ENCODE measurements at places on chromosomes 11 and 22.

DNA sequence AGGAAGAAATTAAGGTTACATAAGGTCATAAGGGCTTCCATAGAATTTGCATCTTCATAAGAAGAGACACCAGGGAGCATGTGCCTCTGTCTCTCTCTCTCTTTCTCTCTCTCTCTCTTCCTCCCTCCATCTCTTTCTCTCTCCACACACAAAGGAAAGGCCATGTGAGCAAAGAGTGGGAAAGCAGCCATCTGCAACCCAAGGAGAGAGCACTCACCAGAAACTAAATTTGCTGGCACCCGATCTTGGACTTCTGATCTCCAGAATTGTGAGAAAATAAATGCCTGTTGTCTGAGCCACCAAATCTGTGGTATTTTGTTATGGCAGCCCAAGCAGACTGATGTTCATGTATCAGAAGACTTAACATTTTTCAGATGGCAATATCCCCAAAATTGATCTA lies 6.4 kb upstream of the KRTAP5-10 start:
- no peak for DNase-seq

DNA sequence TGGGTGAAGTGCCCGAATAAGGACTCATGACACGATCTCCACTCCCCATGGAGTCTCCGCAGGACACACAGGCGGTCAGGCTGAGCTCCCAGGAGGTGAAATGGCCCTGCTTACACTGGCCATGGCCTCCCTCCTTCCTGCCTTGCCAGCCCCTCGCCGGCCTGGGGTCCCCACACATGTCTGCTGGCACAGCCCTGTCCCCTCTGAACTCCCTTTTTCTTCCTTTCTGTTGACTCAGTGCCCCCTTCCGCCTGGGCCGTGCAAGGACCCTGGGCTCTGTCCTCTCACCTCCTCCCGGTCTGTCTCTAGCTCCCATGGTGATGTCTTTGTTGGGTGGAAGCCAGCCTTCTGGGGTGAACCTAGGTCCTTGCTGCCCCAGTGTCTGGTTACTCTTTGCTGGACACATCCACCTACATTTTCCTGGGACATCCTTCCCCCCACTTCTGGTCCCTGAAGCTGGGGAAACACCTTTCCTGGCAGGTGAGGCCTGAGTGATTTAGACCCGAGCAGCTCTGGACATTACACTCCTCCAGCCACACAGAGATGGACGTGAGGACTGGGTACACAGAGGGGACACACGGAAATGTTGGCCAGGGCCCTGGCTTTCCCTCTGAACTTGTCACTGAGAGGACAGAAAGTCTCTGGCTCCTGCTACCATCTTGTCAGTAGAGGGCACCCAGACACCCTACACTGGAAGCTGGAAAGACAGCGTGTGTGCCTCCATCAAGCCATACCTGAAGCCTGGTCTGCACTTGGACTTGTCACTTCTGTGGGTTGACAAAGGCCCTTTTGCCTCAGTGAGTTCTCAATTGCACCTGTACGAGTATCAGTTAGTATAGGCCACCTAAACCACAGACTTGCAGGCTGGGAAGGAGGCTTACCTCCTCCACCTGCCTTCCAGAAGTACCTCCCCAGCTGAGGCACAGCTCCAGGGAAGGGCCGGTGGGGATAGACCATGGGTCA lies 864.3 kb downstream of the TBC1D22A start:
- DNase-seq, result no peak

- peak; percentile 34 for DNase-seq
Measured at GRCh38 chr11:32643526-32643925, 59.9 kb downstream of the EIF3M start.

DNA sequence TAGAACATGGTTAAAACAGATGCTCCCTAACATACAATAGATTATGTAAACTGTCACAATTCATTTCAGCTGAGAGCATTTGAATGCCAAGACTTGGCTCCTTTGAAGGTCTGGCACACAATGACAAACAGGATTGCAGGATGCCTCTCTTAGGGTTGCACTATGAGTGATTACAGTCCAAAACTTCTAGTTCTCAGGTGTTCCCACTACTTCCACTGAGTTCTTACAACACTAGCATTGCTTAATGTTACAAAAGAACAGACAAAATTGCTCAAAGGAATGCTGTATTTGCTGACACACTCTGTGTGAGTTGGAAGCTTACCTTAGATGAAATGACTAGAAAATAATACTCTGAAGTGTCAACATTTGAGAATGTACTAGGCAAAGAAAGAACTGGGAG lies 2413.8 kb upstream of the RAG2 start:
- no peak for DNase-seq
